ENCODE measurements at places on chromosomes 12 and 14.

GRCh38 chr14:53953002-53953827, 3.4 kb downstream of the BMP4 start:
- DNase-seq: no peak

GRCh38 chr12:89236748-89237383, 115.4 kb downstream of the DUSP6 start:
- DNase-seq: no peak

GRCh38 chr12:30692470-30692869, 3.2 kb downstream of the IPO8 start:
- DNase-seq: no peak

GRCh38 chr14:30223385-30223785, 295.7 kb upstream of the PRKD1 start:
- no peak for DNase-seq

GRCh38 chr12:6956021-6956727, 5.0 kb downstream of the PTPN6 start:
- no peak for DNase-seq

DNA sequence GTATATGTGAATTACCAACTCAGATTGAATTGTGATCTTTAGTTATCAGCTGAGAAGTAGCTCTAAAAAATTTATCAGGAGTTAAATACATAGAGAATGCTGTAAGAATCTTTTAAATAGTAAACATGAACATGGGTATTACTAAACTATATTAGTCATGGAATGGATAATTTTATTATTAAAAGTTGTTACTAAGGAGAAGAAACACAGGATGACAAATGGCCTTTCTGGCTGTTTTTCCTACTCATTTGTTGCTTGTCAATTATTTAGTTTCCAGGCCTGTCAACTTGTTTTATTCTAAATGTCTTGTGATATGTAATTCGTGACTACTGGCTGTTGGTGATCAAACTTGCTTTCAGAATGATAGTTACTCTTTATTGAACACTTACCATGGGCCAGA, 58.7 kb downstream of the KTN1 start:
- no peak for DNase-seq

- DNase-seq: no peak
These were observed 6.6 kb downstream of the ZNF664 start for GRCh38 chr12:123979566-123979965.

GRCh38 chr12:6768990-6769389, 2.8 kb downstream of the PTMS start:
- no peak for DNase-seq

- DNase-seq: no peak
These were observed 13.1 kb upstream of the CLEC7A start for GRCh38 chr12:10142976-10143589.

GRCh38 chr12:31460024-31460423, 130.9 kb downstream of the DENND5B start:
- no peak for DNase-seq

GRCh38 chr14:101175731-101176534, 272.4 kb upstream of the RTL1 start:
- DNase-seq: no peak

GRCh38 chr12:124125203-124125871, 152.3 kb downstream of the ZNF664 start:
- peak; percentile 35 for DNase-seq

DNA sequence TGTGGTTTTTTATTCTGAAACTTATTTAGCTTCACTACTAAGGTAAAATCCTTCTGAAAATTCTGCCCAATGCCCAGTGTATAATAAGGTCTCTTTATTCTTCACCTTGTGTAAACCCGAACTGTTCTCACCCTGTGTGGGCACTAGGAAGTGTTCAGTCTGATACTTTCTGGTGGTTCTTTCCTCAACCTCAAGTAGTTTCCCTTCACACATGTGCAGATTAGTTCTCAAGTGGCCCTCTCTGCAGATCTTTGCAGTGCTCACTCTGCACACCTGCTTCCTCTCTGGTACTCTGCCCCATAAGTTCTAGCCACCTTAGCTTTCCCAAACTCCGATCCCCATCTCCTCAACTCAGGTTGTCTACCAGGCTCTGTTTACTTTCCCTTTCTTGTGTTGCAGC, 61.6 kb downstream of the RAD51B start:
- DNase-seq: peak; percentile 8

- no peak for DNase-seq
These were observed 6.1 kb downstream of the ABCD2 start for GRCh38 chr12:39613525-39613924.

DNA sequence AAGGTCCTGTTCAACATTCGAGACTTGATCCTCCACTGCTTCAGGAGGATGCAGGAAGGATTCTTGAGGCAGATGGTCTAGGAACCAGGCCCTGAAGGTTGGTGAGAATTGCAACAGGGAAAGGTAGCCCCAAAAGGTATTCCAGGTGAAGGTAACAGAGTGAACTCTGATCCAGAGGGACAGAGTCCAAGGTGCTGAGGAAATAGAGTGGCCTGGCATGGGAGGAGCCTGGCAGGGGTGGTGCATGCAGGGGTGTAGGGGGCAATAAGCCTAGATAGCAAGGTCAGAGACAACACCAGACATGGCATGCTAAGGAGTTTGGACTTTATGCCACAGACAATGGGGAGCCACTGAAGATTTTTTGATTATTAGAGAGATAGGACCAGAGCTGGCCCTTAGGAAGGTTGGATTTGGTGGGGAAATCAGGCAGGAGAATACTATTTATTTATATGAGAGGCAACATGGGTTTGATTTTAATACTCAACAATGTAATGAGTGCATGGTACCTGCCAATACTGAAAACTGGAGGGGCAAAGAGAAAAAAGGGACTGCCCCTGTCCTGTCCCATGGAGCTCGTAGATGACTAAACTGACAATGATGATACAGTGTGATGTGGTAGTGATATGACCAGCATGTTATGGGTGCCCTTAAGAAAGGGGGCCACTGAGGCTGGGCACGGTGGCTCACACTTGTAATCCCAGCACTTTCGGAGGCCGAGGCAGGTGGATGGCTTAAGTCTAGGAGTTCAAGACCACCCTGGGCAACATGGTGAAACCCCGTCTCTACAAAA, 50.5 kb upstream of the TMED10 start:
- DNase-seq: no peak

DNA sequence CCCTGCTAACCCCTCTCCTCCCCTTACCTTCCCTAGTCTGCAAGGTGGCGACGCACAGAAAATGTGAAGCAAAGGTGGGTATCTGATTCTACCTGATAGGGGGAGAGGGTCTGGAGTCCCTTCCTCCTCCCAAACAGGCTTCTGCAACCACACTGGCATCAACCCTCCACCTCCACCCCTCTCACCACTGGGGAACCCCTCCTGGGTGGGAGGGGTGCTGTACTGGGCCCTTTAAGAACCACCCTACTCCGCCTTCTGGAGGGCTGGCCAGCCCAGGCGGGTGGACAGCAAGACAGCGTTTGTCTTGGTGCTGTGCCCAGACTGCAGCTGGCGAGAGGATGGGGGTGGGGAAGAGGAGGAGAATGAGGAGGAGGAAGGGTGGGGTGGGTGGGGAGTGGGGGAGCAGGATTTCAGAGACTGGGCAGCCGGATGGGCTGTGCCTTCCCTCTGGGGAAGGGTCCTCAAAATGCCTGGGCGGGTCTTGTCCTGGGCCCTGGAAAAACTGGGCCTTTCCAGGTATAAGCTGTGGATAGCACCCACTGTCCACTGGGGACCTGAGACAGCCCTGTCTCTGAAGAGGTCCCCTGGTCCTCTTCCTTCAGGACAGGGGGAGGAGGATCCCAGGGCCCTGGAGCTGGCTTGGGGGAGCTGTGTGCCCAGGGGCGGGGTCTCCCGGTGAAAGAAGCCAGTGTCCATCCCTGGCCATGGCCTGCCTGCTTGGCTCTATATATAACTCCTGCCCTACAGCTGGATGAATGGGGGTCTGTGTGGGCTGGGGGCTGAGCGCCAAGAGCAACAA, 2.8 kb downstream of the TNS2 start:
- no peak for DNase-seq

DNA sequence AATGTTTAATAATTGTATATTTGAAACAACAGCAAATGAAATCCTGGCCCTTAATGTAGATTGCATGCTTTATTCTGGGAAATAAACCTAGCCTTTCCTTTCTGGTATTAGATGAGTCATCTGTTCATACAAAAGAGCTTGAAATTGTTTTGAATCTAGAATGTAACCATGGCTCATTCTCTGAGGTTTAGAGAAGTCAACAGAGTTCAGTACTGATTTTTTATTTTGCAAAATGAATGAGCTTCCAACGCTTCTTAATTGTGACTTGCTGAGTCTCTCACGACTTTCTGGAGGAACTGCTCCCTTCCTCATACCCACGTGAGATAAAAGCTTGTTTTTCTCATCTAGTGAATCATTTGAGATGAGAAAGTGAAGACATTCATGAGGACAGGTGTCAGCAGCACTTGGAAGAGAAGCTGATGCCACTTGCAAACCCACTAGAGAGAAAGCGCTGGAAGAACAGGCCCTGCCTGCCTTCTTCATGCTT, 509.6 kb downstream of the VRK1 start:
- DNase-seq: no peak

DNA sequence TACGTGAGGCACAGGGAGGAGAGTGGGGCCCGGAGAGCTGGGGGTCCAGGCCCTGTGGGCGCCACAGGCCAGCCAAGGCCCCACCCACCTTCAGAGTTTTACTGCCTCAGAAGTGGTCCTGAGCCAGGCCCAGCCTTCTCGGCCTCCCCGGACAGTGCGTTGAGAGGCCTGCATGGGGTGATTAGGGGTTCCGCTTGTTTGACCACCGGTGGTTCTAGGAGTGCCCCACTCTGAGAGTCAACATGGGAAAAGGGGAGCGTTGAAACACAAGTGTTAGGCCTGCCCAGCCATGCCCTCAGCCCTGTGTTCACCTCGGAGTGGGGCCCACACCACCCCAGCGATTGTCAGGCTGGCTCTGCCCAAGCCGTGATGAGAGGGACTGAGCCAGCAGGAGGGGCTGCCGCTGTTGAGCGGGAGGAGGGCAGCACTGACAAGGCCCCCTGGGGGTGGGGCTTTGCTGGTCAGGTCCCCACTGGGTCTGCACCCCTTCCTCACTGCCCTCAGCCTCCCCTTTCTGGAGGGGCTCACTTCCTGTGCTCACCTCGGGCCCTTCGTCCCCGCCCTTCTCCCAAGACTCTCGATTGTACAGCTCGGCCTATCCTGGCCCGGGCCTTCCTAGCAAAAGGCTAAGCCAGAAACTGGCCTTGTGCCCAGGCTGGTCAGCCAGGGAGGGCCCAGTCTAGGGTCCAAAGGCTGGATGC, 4.8 kb downstream of the CKB start:
- no peak for DNase-seq

- no peak for DNase-seq
These were observed 52.5 kb downstream of the HSP90AA1 start for GRCh38 chr14:102034301-102034700.

DNA sequence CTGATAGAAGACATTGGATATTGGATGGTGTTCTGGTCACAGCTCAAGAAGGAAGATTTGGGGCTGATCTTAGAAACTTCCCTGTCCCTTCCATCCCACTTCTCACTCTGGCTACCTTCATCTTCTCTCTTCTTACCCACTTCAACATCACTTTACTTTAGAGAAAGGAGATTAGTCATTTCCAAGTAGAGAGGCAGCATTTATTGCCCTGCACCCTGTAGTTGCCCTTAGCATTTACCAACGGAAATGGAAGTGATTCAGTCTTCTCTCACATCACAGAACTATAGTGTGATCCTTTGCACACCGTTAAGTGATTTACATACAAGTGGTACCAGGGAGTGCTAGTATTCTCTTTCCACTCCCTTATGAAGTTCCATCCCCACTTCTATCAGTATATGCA, 52.4 kb downstream of the PHLDA1 start:
- no peak for DNase-seq

DNA sequence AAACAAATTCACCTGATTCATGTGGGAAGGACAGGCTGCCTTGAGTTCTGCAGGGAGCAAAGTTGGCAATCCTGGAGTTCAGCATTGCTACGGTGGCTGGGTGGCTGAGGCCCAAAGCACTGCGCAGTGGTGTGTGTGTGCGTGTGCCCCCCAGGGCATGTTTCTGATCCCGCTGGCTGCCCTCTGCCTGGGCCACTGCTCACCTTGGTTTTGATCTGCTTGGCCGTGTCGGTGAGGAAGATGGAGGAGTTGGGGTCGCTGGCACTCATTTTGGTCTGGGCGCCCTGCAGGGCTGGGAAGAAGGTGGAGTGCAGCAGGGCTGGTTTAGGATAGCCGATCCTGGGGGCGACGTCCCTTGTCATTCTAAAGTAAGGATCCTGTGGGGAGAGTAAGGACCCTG, 19.1 kb downstream of the SLC25A47 start:
- DNase-seq: no peak
